ENCODE measurements at places on chromosomes 11 and 22.

GRCh38 chr11:2213384-2213842, 41.8 kb upstream of the TH start:
- no peak for DNase-seq

DNA sequence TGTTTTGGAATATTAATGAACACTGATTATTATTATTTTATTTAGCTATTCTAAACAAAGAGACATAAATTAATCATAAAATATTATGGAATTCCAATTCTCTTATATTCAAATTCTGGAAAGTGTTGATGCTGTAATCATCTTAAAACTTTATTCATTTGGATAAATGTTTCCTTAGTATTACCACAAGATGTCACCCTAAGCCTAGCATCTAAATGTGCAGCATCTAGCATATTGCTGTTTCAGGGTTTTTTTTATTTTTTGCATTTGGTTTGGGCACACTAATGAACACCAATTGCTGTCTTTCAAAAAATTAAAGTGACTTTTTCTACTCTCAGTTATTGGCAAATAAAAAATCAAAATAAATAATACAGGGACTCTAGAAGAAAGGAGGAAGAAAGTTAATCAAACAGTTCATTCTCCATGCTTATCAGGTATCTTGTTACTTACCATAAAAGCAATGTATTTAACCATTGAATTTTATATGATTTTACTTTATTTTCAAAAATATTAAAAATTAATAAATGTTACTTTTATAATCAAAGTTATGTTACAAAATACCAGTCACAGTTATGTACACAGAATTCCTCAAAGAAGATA, 31.8 kb downstream of the DLG2 start:
- peak; percentile 69 for DNase-seq

GRCh38 chr11:61477727-61478148, 30.8 kb upstream of the LRRC10B start:
- peak; percentile 27 for DNase-seq

DNA sequence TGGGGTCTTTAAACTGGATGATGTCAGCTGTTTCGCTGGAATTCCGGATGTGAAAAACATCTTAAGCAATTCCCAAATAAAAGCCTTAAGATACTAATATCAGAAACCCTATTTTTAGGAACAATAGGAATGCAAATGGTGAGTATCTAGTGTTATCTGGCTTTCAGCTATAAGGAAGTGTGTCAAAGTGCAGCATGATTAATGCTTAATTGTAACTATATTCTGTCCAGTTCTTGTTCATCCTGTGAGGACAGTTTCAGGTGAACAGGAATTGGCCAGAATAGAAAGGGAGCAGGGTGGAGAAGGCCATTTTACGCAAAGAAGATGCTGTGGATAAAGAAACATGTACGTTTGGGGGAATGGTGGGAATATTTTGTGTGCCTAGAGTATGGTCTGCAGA, 108.2 kb downstream of the RASSF10 start:
- DNase-seq = no peak

GRCh38 chr11:72188267-72188666, 3.7 kb upstream of the FOLR1 start:
- no peak for DNase-seq

DNA sequence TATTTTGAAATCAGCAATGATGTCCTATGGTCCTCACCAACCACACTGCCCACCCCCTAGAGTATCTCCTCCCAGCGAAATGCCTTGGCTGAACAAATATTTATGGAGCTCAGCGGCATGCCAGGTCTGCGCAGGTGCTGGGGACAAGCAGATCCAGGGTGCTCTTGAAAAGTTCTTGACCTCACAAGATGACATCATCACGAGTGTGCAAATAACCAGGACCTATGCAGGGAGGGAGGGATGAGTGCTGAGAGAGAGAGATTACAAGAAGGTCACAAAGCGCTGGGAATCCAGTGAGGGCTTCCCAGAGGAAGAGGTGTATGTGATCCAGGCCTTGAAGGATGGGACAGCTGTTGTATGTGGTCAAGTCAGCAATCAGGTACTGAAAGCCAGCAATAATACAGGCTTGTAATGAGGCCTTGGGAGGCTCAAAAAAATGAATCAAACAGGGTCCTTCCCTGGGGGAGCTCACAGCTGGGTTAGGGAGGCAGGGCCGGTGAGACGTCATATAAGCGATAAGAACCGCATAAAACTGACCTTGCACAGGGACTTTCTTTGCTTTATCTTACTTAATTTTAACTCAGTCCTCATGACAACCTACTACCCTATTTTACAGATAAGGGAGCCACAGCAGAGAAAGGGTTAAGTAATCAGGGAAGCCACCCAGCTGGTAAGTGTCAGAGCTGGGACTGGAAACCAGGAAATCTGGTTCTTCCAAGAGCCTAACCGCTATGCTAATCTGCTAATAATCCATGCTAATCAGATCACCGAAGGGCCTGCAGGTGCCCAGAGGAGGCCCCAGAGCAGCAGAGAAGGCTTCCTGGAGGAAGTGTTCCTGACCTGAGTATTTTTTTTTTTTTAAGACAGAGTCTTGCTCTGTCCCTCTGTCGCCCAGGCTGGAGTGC, 8.2 kb downstream of the ARRB1 start:
- peak; percentile 57 for DNase-seq

DNA sequence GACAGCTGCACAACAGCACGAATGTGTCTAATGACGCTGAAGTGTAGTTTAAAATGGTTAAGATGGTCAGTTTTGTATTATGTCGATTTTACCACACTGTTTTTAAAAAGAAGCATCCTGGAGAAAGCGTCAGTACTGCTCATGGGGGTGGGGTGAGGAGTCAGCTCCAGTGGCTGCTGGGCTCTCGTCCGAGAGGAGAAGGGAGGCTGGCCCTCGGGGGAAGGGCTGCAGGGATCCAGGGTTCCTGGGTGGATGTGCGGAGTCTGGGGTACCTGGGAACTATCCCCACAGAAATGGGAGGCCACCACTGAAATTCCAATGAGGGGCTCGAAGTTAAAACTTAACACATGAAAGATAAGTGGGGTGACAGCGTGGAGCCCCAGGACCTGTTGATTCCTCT, 11.9 kb downstream of the C11orf21 start:
- no peak for DNase-seq

GRCh38 chr22:44741929-44742328, 10.4 kb upstream of the ARHGAP8 start:
- DNase-seq = no peak
